ENCODE measurements at places on chromosomes 1 and 21.

DNA sequence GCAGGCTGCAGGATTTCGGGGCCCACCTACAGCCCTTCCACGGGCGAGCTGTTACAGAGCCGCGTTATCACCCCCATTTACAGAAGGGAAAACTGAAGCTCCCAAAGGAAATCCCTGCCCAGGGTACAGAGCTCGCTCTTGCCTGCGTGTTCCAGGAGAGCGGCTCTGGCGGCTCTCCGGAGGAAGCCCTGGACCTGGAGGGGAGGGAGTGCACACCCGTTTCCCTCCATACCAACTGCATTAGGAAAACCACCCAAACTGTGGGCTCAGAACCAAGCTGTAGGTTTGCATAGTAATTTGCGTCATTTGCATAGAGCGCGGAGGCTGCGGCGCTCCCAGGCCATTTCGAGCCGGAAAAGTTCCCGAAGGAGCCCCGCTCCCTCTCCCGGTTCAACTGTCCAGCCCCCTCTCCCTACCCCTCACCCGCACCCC lies 24.7 kb upstream of the ADGRB2 start:
- DNase-seq: no peak
- peak overlapping the region; percentile 80 for H3K27ac ChIP-seq
- H3K4me1 ChIP-seq: peaks cover 17% of the 10 kb centered on the region

DNA sequence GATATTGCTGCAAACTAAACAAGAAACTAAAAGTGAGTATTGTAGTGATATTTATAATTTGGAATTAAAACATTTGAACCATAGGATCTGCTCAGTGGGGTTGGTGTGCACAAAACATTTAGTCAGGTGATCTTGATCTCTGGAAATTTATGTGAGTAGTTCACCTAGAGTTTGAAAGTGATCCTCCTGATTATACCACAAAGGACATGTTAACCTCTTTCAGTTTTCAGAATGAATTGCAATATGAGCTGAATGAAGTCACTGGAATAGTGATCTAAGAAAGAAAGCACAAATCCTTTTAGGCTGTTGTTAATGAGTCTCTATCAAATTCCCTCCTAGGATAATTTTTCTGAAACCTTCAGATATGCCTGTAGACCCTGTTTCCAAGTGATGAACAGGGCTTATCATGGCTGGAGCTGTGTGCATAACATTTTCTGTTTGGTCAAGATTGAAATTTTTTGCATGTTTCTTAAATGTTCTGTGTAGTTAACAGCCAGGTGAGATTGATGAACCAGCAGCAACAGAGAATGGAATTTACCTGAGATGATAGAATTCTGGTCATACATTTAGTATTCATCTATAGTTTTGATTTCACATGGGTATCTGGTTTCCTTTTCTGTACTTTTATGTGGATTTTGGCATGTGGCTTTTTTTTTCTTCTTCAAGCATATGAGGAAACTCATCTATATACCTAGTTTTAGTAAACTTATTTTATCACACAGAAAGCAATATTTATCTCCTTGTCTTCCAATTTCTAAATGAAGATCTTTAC lies 25.5 kb downstream of the CDC14A start:
- no peak overlapping the region for H3K27ac ChIP-seq
- H3K36me3 ChIP-seq: no peaks in the 10 kb centered on the region
- no peak for DNase-seq
- no peak overlapping the region for H3K4me3 ChIP-seq

GRCh38 chr1:63362578-63362977 lies 4.8 kb upstream of the ALG6 start:
- H3K27ac ChIP-seq: no peak overlapping the region
- peaks cover 5% of the 10 kb centered on the region for H3K27me3 ChIP-seq
- no peak for DNase-seq
- no peak overlapping the region for H3K4me3 ChIP-seq

DNA sequence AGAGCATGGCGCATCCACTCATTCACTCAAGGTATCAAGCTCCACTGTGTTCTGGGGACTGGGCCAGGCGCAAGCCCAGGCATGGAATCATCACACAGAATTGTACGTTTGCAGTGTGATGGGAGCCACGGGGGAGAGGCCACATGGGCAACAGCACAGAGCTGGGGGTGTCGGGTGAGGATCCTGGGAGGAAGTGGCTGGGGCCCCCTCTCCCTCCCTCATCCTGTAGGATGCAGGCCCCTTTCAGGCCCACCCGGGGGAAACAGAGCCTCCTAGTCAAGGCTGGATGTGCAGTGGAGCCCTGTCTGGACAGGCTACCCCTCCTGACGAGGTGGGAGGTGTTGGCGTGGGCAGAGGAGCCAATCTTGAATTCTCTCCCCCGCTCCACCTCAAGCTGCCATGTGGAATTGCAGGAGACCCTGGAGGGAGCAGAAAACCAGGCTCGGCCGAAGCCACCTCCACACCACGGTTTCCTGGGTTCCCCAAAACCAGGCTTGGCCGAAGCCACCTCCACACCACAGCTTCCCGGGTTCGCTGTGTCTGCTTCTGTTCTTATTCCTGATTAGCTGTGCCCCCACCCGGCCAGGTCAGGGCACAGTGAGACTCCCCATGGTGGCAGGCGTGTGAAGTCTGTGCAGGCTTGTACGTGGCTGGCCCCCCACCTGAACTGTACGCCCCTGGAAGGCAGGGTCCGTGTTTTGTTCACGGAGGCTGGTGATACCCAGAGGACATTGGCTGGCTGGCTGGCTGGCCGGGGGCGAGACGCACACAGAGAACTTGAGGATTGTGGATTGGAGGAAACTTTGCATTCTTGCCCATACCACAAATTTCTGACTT lies 4.2 kb upstream of the C1orf174 start:
- H3K27ac ChIP-seq: no peak overlapping the region
- H3K36me3 ChIP-seq: no peaks in the 10 kb centered on the region
- H3K4me3 ChIP-seq: no peak overlapping the region
- DNase-seq: no peak
- H3K27me3 ChIP-seq: no peaks in the 10 kb centered on the region
- H3K4me1 ChIP-seq: peaks cover 9% of the 10 kb centered on the region

DNA sequence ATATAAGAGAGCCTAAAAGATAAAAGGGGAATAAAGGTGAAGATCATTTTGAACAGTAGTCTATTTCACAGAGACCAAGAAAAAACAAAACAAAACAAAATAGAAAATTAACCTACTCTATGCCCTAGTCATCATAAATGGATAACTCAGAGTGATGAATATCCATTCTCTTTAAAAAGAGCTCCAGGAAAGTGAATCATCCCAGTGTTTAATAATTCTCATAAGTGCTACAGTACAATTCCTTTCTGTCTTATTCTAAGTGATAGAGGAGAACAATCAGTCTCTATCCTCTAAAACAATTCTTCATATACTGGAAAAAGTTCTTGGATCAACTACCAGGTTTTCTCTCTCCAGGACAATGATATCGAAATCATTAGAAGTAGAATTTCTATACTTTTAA lies 45.8 kb downstream of the GDAP2 start:
- no peaks in the 10 kb centered on the region for H3K27me3 ChIP-seq
- no peak overlapping the region for H3K4me3 ChIP-seq
- H3K27ac ChIP-seq: no peak overlapping the region
- no peak for DNase-seq
- peaks cover 51% of the 10 kb centered on the region for H3K36me3 ChIP-seq

DNA sequence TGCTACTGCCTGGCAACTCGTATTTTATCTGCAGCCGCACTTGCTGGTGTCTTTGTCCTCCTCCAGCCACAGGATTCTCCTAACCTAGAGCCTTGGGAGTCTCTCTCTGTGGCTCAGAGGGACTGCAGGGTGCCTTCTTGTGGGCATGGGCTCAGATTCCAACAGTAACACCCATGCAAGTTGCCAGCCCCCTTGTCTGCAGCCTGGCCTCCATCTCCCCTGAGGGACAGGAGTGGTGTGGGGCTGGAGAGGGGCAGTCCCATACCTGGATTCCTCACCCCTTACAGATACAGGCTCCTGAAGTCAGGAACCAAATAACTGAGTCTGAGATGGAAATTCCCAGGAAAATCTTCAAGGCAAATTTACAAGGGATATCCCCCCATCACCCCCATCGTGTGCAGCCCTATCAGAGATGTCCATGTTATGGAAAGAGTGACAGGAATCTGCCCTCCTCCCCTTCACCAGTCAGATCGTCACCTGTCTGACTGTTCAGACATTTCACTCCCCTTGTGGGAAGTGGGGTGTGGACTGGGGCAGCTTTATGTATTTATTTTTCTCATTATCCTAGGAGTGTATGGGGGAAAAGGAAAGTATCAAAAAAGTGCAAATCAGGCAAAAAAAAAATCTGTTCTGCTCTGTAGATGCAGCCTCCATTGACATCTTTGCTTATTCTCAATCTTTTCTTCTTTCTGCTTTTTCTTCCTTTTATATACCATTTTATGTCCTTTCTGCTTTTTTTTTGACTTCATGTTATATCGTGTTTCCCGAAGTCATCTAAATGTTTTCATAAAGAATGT lies 70.8 kb downstream of the MAN1C1 start:
- no peaks in the 10 kb centered on the region for H3K27me3 ChIP-seq
- H3K4me3 ChIP-seq: no peak overlapping the region
- peaks cover 12% of the 10 kb centered on the region for H3K4me1 ChIP-seq
- no peak for DNase-seq
- H3K36me3 ChIP-seq: no peaks in the 10 kb centered on the region
- no peak overlapping the region for H3K27ac ChIP-seq
